ENCODE measurements at places on chromosomes 2 and 18.
A peak's percentile ranks its signal among the peaks of the same experiment; 100 is the strongest.

DNA sequence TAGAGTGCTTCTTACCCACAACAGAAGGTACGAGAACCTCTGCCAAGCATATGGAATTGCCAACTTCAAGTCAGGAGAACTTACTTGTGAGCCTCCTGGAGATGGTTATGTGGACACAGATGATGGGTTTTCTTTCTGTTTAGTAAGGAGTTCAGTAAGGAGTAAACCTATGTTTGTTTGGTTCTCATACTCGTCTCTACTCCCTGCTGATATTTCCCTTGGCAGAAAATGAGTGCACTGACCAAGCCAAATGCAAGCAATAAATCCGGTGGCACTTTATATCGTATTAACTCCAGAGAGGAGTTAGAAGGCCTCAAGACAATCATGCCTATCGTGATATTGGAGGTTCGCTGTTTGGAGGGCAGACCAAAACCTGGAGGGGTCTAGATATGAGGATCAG, 83.2 kb upstream of the CYP1B1 start:
- DNase-seq = no peak

- DNase-seq = no peak
These were observed 34.7 kb downstream of the SPOPL start for GRCh38 chr2:138536302-138536701.

- no peak for DNase-seq
These were observed 492 bp downstream of the CHRNA1 start for GRCh38 chr2:174763780-174764179.

DNA sequence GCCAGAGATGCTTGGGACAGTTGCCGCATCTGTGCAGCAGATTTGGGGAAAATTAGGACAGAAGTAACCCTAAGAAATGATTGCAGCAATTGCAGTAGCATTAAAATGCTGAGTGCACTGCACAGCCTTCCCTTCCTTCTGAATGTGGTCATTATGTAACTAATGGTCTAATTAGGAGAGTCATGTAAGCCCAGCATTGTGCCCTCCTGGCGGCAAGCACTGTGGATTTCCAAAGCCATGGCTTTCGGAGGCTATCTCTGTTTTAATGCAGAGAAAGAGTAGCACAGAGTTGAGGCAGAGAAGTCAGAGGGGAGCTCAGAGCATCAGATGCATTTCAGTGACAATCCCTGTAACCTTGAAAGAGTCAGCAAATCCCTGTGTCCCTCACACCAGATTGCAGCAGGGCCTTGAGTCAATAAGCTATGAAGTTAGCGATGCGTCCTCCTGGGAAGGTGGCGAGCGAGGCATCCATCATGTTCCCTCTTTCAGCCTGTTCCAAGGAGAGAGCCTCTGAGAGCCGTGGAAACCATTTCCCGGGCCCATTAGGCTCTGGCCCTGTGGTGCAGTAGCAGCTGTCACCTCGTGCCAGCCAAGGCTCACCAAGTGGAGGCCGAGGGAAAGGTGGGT, 307.2 kb downstream of the FBXO15 start:
- DNase-seq = no peak

- peak; percentile 45 for DNase-seq
These were observed at the start of gene STON1 for GRCh38 chr2:48530033-48530811. STON1 (plus strand) TSS chr2:48530154; CDS start chr2:48580634, 50,480 bp downstream.

GRCh38 chr2:6864231-6864754, 1.4 kb downstream of the CMPK2 start:
- no peak for DNase-seq

GRCh38 chr2:31404302-31404701, 10.2 kb downstream of the XDH start:
- DNase-seq = no peak

GRCh38 chr18:36539674-36540231, 242.2 kb downstream of the FHOD3 start:
- DNase-seq = no peak

DNA sequence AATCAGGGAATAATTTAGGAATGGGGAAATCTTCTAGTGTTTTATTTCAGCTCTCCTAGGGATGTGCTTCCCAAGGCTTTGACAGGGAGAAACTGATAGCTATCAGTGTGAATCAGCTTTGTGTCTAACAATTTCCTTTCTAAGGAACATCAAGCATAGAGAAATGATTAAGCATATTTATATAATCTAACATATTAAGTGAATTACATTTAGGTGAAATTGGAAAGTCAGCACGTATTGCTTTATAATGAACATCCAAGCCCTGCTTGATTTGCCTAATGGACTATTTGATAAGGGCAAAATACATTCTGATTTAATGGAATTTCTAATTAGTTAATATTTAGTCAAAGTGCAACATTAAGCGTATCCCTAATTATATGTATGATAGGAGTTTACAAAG, 19.5 kb upstream of the TSPYL6 start:
- no peak for DNase-seq

GRCh38 chr2:209191139-209191538, 232.7 kb upstream of the MAP2 start:
- DNase-seq = no peak

DNA sequence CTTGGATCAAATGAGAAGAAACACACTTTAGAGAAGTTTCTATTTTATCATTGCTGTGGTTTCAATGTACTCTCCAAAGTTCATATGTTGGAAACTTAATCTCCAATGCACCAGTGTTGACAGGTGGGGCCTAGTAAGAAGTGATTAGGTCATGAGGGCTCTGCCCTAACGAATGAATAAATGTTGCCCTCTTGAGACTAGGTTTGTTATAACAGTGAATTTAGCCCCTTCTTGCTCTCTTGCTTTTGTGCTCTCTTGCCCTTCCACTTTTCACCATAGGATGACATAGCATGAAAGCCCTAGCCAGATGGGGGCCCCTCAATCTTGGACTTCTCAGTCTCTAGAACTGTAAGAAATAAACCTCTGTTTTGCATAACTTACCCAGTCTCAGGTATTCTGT, 664.8 kb downstream of the DCC start:
- no peak for DNase-seq

GRCh38 chr18:60377778-60378469, 5.3 kb upstream of the MC4R start:
- no peak for DNase-seq

DNA sequence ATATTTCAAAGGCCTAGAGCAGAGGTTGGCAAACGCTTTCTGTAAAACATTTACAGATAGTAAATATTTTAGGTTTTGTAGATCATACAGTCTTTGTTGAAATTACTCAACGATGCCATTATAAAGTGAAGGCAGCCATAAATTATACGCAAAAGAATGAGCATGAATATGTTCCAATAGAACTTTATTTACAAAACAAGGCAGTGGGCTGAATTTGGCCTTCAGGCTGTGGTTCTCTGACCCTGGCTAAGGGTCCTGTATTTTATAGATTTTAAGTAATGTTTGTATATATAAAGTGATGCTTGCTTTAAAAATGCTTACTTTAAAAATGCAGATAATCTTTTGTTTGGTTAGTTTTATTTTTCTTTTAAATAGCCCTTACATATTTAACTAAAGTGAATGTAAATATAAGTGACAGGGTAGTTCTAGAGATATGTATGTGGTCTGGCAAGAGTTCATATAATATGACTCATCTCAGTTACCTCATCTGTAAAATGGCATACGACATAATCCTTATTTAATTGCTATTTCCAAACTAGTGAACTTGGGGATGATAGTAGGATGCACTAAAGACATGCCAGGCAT, 51.7 kb upstream of the ATP5MC3 start:
- DNase-seq = no peak

DNA sequence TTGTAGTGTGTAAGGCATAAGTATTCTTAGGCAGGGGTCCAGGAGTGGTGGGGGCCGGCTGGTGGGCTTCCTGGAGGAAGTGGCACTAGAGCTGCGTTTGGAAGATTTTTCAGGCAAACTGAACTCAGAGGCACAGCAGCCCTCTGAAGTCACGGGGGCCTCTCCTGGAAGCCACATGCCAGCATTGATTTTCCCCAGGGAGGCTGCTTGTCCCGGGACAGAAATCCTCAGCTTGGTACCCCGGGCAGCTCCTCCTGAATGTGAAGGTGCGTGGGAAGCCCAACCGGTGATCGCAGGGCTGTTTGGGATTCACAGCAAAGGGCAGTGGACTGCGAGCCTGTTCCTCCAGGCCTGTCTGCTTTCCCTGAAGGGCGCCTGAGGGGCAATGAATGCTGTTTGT, 1.6 kb upstream of the PDIA6 start:
- no peak for DNase-seq

DNA sequence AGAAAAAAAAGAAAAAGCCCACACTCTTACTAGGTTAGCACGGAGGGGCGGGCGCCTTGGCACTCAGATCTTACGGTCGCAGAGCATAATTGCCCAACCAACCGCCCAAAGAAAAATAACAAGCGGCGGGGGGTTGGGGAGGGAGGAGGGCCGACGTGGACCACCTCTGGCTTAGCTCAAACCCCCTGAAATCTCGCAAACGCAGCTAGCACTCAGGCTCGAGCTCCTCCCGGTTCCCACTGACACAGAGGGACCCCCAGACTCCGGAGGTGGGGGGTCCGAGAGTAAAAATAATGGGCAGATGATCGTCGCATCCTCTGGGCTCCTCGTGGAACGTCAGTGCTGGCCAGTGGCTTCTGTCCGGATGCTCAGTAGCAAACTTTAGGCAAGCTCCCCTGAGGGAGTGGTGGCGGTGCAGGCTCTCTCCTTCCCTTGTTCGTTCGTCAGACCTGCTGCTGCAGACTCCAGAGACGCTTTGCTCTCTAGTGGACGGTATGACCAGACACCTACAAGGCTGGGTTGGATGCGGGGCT, 12.0 kb downstream of the CATIP start:
- no peak for DNase-seq

- no peak for DNase-seq
These were observed 75.4 kb downstream of the SFXN5 start for GRCh38 chr2:72996117-72996502.

DNA sequence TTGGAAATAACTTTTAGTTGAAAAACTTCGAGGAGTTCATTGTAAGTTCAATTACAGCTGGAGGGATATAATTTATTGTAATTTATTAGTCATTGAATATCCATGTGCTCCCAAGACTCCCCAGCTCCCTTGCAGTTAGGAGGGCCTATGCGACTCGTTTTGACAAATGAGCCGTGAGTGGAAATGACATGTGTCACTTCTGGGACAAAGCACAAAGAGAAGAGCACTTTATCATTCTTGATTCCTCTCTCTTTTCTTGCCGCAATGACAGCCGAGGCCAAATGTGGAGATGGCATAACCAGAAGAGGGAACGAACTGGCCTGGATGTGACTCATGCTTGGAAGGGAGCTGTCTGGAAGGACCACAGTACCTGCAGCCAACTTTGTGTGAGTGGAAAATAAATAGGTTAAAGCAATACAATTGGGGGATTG, 44.2 kb upstream of the ITSN2 start:
- DNase-seq = no peak

DNA sequence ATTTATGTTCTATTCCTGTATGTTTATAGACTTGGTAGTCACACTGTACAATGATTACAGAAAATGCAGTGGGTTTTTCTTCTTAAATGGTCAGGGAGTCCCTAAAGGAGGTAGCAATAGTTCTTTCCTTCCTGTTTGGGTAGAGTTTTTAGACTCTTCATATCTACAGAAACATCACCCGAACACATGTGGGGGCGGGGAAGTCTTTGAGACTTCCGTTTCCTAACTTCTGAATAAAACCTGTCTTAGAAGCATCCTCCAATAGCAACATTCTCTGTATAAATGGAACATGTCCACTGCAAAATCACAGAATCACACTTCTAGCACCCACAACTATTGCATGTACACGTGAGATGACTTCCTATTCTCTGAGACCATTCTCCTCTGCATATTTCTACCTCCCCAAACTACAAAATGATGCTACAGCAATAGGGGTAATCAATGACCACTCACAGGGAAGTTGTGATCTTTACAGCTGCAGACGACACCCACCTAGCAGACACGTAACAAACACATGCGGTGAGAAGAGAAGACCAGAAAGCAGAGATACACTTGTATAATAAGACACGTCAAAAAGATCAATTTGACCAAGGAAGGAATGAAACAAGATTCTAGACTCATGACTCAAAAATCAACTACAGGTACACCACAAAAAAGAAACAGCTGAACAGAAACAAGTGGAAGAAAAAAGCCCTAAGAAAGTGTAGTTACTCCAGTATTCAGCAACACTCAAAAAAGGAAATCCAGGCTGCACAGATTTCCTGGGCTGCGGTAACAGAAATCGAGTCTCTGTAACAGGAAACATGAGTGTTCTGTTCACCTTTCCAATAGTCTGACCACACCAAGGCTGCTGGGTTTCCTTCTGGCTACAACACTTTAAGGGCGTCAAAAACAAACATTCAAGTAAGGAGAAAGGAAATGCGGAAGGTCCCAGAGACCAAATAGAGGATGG, 120.4 kb downstream of the ZNF516 start:
- DNase-seq = peak; percentile 64

- DNase-seq = no peak
These were observed 337.8 kb upstream of the TCF4 start for GRCh38 chr18:55925772-55926171.

DNA sequence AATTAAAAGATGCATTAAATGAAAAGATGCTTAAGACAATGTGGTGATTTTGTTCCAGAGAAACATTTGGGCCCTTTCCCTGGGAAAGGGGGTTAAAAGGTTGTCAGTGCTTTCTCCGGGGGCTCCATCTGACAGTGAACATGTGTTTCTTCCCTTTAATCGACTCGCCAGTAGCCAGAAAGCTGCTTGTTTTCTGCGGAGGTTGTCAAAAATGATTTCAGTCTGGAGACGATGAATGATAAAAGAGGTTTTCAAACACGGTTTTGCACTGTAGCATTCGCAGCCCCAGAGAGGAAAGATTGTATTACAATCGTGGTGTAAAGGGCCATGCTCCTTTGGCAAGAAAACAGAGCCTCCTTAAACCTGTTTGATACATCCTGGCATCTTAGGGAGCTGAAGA, 111.5 kb upstream of the MEIS1 start:
- DNase-seq = no peak

DNA sequence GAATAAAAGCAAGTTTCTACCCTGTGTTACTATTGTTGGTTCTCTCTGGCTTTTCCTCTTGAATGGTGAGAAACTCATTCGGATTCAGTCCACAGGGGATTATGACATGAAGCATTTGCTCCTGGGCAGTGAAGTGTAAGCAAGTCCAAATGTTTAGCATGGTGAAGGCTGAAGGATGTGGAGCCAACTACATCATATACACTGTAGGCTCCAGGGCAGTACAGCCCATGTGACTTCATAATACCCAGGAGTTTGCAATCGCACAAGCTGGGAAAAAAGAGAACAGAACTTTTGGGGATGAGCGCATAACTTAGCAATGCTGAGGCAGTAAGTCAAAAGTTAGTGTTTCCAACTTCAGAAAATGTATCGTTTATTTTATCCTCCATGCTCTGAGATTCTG, 695.7 kb upstream of the POU3F3 start:
- no peak for DNase-seq

GRCh38 chr2:118618279-118618678, 229.2 kb downstream of the EN1 start:
- no peak for DNase-seq

- DNase-seq = no peak
These were observed 422.7 kb downstream of the FBXO15 start for GRCh38 chr18:73724958-73725357.

- DNase-seq = no peak
These were observed 175.9 kb upstream of the ETAA1 start for GRCh38 chr2:67221266-67221665.

- DNase-seq = no peak
These were observed 5.6 kb upstream of the TMEM17 start for GRCh38 chr2:62511636-62512035.

GRCh38 chr18:36412778-36413177, 115.3 kb downstream of the FHOD3 start:
- no peak for DNase-seq
